Renal cortex interstitium (tissue), 15 donors: ENCODE measurements at places on chromosomes 12 and 14. TPM values are rescaled to one million over a fixed set of nuclear protein-coding genes. Genes with fewer than 3 reads are reported as not detected.

GRCh38 chr12:60194678-60195077, 598.8 kb downstream of the SLC16A7 start:
- no peak for DNase-seq

- DNase-seq: no peak
These were observed 392.0 kb downstream of the RPL10L start for GRCh38 chr14:46259536-46259935.

The LRRC10 gene
- not detected for polyA plus RNA-seq

DNA sequence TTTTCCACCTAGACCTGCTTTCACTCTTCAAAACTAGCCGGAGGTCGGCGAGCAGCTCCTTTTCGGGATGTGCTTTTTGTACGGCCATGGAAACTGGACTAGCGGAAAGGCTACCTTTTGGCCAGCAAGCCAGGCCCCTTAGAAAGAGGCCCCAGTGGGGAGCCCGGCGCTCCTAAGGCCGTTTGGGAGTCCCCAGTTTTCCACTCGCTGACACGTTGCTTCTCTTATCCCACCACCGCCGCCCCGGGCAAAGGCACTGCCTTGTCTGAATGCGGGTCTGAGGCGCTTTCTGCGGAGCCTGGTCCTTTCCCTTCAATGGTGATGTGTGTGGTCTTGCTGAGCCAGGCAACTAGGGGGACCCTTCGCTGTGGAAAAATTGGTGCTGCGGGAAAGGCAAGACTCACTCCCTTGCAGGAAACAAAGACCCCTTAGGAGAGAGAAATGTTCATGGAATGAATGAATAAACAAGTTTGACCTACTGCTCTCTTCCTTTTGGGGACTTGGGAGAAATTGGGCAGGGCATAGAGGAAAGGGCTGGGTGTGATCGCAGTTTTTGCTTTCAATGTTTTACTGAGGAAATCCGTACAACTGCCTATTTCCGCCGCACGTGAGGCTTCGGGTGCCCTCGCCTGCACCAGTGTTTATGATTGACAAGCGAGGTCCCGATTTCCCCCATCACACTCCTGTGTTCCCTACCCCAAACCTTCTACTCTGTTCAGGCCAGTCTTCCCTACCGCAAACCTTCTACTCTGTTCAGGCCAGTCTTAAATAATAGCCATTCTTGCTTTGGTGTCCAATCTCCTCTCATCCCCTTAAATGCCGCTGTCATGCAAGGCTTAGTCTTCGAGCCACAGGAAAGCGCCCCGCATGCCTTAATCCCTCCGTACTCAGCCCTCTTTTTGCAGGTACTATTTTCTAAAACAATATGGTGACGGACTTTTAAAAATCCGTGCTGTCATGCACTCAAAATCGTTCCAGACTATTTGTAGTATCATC, 1.0 kb upstream of the SLC38A2 start:
- no peak for DNase-seq

The C12orf76 gene
- polyA plus RNA-seq: 29.8 TPM

The GPR33 gene
- not detected for polyA plus RNA-seq

The RHOJ gene
- polyA plus RNA-seq: 20.8 TPM

The OVCH1 gene
- 0.49 TPM for polyA plus RNA-seq

- DNase-seq: no peak
These were observed 5.8 kb upstream of the NEMF start for GRCh38 chr14:49858383-49858782.

DNA sequence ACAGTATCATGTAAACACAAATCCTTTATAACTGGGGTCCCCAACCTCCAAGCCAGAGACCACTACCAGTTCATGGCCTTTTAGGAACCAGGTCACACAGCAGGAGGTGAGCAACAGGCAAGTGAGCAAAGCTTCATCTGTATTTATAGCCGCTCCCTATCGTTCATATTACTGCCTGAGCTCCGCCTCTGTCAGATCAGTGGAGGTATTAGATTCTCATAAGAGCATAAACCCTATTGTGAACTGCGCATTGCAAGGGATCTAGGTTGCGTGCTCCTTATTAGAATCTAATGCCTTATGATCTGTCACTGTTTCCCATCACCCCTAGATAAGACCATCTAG, 49.9 kb downstream of the LRP6 start:
- no peak for DNase-seq

GRCh38 chr12:129821964-129822363, 81.9 kb downstream of the TMEM132D start:
- DNase-seq: no peak

DNA sequence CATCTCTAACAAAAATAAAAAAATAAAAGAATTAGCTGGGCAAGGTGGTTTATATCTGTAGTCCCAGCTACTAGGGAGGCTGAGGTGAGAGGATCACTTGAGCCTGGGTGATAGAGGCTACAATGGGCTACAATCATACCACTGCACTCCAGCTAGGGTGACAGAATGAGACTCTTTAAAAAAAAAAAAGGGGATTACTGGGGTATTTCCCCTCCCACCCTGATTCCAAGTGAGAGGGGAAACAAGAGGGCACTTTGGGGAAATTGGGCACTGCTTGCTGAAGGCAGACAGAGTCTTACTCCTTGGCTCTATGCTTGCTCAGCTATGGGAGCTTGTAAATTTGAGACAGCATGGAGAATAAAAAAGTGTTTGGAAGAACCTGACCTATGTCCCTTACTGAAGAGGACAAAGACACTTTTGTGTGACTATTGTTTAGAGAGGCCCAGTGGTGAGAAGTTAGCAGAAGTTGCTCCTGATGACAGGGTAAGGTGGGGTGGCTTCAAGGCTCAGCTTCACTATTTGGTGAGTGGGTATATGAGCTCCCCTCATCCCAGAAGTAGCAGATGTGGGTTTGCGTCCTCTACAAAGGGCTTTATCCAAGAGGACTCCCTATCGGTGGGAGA, 44.0 kb downstream of the KLRG1 start:
- DNase-seq: no peak

GRCh38 chr12:41361738-41362137, 173.6 kb downstream of the PDZRN4 start:
- no peak for DNase-seq

- DNase-seq: no peak
These were observed 411.1 kb downstream of the CCER1 start for GRCh38 chr12:90543841-90544240.

DNA sequence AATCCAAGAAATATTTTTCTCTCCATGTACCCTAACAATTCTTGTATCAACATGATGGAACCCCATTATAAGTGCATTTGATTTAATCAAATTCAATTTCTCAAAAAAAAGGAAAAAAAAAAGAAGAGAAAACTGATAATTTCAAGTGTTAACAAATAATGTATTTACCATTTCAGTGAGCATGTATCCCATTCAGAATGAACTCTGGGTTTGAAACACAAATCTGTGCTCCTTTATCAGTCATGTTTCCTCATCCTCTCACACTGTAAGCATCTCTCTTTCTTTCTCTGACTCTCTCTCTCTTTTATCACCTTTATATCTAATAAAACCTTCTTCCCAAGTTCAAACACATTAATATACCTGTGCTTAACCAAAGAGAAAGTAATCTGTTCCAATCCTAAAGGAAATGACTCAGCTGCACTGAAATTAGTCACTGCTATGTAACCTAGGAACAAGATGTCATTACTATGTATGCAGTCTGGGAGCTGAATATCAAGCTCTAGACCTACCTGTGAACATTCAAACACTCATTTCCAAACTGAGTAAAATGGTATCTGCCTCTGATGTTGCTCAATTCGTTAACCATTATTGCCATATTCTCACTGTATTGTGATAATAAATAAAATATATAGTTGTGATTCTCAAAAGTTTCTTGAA, 135.0 kb upstream of the LRIG3 start:
- no peak for DNase-seq

DNA sequence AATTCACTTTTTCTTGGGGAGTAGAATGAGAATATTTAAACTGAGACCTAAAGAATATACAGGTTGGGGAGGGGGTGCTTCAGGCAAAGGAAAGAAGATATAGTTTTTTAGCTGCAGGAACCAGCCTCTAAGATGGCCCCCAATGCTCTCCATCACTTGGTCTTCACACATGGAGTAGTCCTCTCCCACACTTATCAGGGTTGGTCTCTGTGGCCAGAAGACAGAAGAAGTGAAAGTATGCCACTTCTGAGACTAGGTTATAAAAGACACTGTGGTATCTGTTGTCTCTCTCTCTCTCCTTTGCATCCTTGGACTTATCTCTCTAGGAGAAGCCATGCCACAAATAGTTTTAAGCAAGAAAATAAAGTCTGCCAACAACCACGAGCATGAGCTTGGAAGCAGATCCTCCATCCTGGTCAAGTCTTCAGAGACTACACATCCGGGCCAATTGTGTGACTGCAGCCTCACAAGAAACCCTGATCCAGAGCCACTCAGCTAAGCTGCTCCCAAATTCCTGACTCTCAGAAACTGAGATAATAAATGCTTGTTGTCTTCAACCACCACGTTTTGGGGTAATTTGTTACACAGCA, 18.0 kb downstream of the PUS7L start:
- DNase-seq: no peak

DNA sequence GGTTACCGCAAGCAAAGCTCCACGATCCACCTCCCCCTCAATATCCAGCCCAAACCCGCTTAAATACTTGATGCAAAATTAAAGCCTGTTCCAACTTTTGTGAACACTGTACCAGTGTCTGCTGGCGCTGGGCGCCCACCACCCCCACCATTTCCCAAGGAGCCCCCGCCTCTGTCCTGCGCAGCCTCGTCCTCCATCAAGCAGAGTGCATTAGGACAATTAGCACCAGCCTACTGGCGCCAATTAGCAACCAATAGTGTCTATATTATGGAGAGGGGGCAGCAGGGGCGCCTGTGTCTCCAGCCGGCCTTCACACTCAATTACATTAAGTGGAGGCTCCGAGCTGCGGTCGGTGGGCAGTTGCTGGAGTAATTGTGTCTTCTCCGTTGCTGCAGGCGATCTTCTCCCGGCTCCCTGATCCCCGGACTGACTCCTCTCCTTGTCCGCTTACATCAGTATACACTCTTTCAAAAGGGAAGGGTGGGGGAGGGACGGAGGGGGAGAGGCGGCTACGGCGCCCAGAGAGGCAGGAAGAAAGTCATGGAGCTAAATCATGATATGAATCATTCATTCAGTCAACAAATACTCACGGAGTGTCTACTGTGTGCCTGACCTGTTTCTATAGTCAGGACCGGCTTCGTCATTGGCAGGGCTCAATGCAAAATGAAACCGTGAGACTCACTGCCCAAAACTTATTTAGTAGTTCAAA, 707.3 kb downstream of the MED13L start:
- DNase-seq: no peak

DNA sequence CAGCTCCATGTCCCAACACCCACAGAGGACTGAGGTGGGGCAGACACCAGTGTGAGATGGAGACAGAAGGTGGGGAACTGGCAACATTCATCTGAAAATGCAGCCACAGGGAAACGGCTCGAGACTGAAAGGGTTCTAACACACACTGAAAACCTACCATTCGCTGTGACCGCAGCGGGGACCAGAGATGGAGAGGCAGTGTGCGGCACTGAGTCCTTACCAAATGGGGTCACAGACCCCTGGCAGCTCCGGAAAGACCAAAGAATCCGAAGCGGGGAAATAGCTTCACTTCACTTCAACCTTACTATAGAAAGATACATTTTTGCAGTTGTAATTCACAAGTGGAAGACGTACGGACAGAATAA, 9.6 kb downstream of the BAG5 start:
- no peak for DNase-seq

DNA sequence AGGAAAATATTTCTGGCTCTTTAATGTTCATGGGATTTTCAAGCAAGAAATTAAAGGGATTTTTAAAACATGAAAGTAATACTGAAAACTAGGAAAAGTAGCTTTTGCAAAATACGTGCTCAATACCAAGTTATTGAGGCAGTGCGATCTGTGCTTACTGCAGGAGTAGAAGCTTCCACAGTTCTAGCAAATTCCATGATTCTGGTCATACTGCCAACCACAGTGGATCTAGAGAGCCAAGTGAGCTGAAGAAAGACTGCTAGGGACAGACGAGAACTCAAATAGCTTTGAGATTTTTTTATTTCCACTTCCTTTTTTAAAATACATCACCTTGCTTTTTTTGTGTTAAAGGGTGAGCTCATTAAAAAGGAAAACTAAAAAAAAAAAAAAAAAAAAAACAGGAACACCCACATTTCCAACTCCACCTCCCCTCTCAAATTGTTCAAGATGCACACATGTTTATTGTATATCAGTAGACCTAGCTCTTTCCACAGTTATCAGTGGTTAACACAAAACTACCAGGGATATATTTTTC, 26.2 kb downstream of the EGLN3 start:
- no peak for DNase-seq

The P2RX7 gene
- polyA plus RNA-seq: 1.1 TPM

The ITGA5 gene
- polyA plus RNA-seq: 50.6 TPM

- no peak for DNase-seq
These were observed 6.0 kb downstream of the BICDL1 start for GRCh38 chr12:119994892-119995658.

- no peak for DNase-seq
These were observed 23.1 kb downstream of the ADCY6 start for GRCh38 chr12:48765753-48766162.

DNA sequence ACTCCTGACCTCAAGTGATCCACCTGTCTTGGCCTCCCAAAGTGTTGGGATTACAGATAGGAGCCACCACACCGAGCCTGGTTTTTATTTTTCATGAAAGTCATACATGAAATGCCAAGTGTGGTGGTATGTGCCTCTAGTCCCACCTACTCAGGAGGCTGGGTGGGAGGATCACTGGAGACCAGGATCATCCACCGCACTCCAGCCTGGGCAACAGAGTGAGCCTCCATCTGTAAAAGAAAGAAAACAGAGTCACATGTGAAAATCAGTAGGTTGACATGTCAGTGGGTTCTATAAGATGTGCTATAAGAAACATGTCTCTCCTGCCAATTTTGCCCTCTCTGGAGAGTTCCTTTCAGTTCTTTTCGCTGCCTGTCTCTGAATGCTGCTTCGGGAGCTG, 28.2 kb downstream of the ANKRD9 start:
- DNase-seq: no peak

DNA sequence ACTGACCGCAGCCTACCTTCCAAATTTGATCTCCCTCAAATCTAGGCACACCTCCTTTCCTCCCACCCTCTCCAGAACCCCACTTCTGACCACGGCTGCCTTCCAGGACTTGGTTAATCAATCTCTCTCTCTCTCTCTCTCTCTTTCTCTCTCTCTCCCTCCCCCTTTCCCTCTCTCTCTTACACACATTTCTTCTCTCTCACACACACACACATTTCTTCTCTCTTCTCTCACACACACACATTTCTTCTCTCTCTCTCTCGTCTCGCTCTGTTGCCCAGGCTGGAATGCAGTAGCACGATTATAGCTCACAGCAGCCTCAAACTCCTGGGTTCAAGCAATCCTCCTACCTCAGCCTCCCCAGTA, 521 bp upstream of the GMFB start:
- no peak for DNase-seq

- DNase-seq: no peak
These were observed 5.4 kb upstream of the PELI2 start for GRCh38 chr14:56112781-56113180.

The EIF2S3B gene
- polyA plus RNA-seq: 2.2 TPM

- DNase-seq: no peak
These were observed 14.9 kb downstream of the RAB35 start for GRCh38 chr12:120101617-120102016.

GRCh38 chr12:100393200-100393599, 36.3 kb downstream of the SLC17A8 start:
- no peak for DNase-seq
